Smooth muscle cell of the brain vasculature (primary cell): ENCODE measurements at places on chromosomes 16 and 17.

DNA sequence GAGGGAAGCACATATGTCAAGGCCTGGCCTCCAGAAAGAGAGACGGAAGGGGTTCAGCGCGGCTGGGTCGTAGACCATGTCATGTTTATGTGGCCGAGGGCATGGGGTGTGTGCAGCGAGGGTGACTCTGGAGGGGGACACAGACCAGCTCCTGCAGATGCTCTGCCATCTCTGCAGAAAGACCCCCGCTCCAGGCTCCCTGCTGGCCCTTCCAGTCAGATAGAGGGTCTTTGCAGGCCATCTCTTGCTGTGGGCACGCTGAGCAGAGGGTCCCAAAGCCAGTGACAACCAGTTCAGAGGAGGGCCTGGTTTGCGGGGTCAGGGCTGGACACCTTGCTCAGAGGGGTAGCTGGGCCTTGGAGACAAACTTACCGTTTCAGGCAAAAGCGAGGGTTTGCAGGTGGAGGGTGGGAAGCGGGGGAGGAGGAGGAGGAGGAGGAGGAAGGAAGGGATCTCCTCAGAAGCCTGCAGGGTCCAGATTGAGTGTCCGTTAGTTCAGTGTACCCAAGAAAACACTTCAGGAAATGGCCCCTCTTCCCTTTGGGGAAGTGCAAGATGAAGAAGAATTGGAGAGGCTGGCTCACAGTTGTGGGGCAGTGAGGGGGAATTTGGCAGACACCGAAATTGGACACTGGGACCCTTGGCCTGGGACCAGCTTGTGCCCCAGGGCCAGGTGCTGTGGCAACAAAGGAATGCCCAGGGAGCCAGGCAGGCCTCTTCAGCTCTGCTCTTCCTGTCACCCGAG lies 102.8 kb downstream of the CMIP start:
- no peak for DNase-seq

DNA sequence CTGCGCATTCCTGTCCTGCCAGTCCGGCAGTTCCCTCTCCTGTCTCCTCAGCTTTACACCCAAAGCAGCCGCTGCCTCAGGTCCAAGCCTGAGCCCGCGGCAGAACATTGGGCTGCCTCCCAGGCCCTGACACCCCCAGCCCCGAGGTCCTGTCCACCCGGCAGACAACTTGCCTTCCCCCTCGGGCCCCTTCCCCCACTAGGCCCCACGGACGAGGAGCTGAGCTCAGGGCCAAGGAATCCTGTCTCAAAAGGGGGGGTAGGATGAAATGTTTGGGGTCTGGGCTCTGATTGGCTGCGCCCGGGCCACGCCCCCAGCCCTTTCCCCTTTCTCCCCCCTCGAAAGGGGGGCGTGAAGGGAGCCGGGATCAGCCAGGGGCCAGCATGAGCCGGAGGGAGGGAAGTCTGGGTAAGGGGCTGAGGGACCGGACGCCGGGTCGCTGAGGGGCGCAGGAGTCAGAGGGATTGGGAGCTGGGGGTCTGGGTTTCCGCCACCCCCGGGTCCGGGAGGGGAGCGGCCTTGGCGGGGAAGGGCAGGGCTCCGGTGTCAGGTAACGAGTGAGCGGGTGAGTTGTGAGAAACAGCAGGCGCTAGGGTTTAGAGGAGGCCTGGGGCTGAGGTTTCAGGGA lies at the start of gene CTF1:
TSS of gene CTF1 (plus strand) at position 354 of the 628 bp plus-strand sequence. CDS start at position 384, 30 bp downstream.
- no peak for DNase-seq

- no peak for DNase-seq
These were observed 24.1 kb downstream of the CALCOCO2 start for GRCh38 chr17:48854774-48855476.

- no peak for DNase-seq
These were observed 17.2 kb upstream of the ALOX15 start for GRCh38 chr17:4658478-4659305.

- no peak for DNase-seq
These were observed 27.4 kb upstream of the ADGRG1 start for GRCh38 chr16:57600952-57601580.

DNA sequence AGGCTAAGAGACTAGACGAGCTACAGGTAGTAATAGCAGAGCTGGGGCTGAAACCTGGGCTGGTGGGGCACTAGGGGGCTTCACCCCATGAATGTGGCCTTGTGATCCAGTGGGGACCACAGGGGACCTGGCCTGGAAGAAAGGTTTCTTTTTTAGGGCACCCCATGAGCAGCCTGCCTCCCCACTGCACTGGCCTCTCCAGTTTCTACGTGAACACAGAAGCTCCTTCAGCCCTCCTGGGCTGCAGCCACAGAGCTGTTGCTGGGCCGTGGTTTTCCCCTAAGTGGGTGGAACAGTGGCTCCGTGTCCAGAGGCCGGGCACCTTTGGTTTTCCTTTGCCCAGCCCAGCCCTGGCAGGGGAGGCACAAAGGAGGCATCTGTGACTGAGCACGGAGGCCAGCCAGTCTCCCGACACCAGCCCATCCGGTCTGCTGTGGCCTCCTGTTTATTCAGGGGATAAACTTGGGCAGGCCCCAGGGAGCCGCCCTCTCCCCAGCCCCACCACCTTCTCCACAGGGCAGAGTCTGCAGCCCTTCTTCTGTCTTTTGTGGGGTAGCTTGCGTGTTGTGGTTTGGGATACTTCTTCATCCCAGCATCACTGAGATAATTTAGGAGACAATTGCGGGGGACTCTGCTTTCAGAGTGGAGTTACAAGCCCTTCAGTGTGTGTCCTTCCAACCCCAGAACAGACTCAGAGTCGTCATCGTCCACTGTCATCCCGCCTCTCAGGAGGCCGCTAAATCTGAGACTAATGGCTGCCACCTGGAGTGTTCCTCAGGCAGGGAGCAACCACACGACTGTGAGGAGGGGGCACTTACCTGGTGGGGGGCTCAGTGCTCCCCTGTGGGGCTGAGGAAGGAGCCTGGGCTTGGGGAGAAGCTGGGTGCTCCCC lies 85.3 kb downstream of the RAB11FIP4 start:
- no peak for DNase-seq

DNA sequence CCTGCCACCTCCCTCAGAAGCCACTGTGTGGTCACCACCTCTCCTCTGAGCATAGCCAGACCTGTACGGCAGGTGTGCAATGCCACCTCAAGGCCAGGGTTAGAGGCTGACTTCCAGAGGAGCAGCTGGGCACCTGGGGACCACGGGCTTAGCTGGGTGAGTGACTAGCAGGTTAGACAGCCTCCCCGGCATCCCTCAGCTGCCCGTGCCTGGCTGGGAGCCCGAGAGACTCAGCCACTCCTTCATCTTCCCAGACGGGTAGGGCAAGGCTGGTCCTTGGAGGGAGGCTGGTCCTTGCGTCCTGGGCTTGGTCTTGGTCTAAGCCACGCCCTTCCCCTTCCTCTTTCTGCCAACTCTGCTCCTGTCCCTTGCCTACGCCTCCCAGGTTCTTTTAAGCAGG lies 7.8 kb downstream of the CRHR1 start:
- DNase-seq: no peak

GRCh38 chr17:78805301-78805700 lies 23.2 kb upstream of the CYTH1 start:
- no peak for DNase-seq
